ENCODE measurements at places on chromosomes 16 and 17.

DNA sequence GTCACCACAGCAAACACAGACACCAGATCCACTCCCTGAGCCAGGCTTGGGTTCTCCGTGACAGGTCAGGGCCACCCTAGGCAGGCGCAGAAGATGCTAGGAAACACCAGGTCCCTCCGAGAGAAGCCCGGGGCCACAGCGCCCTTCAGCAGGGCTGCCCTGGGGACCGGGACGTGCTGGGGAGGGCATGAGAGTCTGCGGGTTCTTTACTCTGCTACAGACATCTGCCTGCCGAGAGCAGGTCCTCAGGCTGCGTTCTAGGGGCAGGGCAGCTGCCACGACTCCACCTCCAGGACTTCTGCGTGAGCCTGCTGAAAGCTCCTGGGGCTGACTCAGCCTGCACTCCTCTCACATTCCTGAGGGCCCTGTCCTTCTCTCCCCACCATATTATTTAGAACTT is 11.4 kb downstream of the MYLK3 start:
- no peak for DNase-seq

GRCh38 chr16:66576296-66576695 is 3.0 kb upstream of the CMTM2 start:
- no peak for DNase-seq

DNA sequence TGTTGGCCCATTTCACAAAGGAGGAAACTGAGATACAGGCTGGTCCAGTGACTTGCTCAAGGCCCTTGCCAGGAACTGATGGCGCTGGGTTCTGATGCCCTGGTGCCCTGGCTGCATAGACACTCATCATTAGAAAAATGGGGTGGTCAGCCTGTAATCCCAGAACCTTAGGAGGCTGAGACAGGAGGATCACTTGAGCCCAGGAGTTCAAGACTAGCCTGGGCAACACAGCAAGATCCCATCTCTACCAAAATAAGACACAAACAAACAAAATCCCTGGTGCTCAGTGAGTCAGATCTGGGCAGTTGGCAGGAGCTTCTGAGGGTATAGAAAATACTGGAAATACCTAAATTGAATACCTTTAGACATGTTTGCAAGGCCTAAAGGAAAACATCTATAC is 41.1 kb upstream of the KIFC3 start:
- DNase-seq: no peak

GRCh38 chr16:76614269-76614668 is 337.1 kb downstream of the CNTNAP4 start:
- DNase-seq: no peak

- DNase-seq: no peak
Observed at GRCh38 chr17:75271955-75272847, 1.2 kb upstream of the MIF4GD start.

GRCh38 chr17:49217651-49218413 is 7.3 kb downstream of the ABI3 start:
- peak; percentile 77 for DNase-seq

- no peak for DNase-seq
Observed at GRCh38 chr16:85984947-85985451, 86.0 kb downstream of the IRF8 start.

- no peak for DNase-seq
Observed at GRCh38 chr17:78172249-78173051, 4.1 kb downstream of the SYNGR2 start.

DNA sequence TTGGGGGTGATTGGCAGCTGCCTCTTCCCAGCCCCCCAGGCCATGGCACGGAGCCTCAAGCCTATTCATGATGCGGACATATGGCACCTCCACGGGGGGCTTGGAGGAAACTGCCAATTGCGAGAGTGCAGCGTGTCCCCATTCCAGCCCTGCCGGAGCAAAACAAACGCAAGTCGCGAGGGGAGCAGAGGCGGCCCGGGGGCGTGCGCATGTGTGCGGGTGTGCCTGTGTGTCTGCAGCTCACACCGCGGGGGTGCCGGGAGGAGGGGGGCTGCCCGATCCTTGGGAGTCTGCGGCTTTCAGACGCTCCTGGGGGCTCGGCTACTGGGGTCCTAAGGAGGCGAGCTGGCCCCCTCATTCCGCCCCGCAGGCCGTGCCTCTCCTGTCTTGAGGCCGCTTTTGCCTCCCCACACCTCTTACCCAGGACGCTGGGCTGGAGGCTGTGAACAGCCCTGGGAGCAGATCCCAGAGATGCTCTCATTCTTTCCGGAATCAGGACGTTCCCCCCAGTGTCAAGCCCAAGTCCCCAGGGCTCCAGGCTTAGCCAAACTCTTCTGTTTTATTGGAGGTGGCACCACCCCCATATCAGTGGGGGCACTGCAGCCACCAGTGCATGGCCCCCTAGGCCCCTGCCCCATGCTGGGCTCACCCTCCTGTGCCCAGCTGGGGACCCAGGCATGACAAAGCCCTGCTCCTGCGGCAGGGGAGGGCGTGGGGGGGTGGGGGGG is 29.1 kb downstream of the ENDOV start:
- no peak for DNase-seq

DNA sequence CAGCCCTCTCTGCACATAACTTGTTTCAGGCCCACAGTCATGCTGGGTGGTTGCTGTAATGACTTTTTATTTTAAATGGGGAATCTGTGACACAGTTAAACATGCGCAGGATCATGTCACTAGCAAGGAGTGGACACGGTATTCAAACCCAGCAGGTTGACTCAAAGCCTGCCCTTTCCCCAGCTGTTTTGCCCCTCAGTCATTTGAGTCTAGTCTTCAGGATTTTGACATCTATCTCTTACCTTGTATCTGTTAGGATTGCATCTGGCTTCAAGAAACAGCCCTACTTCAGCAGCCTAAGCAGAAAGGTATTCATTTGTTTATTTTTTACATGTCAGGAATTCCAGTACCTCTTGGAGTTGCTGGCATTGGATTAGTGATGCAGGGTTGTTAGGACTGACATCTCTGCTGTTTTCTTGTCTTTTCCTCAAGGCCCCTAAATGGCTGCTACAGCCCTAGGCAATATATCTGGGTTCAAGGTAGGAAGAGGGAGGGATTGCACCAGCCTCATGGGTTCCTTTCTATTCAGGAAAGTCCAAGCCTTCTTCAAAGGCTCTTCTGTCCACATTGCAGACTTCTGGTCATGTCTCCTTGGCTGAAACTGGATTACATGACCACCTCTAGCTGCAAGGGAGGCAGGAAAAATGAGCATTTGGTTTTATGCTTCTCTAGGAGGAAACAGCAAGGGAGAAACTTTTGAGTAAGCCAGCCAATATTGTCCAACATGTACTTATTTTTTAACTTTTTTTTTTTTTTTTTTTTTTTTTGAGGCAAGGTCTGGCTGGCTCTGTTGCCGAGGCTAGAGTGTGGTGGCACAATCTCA is 22.8 kb downstream of the ABCC1 start:
- no peak for DNase-seq

- DNase-seq: no peak
Observed at GRCh38 chr16:2468725-2469398, 2.2 kb upstream of the NTN3 start.

DNA sequence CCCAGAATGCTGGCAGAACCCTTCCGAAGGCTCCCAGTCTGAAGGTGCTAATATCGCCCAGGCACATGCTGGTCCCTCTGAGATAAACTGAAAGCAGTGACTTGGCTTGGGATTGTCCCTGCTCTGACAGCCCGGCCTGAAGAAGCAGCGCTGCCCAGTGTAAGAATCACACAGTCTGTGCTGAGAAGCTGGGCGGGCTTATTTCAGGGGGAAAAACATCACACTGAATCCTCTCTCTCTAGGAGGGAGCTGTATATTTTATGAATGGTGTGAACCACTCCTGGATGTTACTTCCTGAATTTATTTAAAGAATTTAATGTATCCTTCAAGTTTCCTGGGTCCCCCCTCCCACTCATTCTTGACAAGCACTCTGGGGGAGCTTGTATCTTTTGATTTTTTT is 36.3 kb downstream of the GAS7 start:
- no peak for DNase-seq

- DNase-seq: no peak
Observed at GRCh38 chr17:77312786-77313599, 172.2 kb downstream of the SEC14L1 start.

- DNase-seq: no peak
Observed at GRCh38 chr17:50274142-50274896, at the start of gene TMEM92. Gene TMEM92, plus strand, starts transcription at chr17:50274466. Its CDS starts 36 bp downstream, at chr17:50274502.

DNA sequence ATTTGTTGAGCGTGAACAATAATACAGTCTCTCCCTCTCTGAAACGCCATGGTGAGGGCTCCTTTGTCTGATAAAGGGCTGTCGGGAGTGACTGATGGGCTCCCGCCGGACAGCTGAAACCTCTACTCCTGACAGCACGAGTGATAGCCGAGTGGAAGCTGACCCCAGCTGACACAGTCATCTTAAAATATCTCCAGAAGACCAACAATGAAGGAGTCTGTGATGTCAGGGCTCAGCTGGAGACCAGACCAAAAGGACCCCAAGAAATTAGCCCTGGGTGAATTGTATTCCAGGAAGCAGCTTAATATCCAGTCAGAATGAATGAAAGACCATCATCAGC is 22.4 kb downstream of the CCDC182 start:
- DNase-seq: no peak

- no peak for DNase-seq
Observed at GRCh38 chr17:58414596-58414997, 2.7 kb downstream of the RNF43 start.

DNA sequence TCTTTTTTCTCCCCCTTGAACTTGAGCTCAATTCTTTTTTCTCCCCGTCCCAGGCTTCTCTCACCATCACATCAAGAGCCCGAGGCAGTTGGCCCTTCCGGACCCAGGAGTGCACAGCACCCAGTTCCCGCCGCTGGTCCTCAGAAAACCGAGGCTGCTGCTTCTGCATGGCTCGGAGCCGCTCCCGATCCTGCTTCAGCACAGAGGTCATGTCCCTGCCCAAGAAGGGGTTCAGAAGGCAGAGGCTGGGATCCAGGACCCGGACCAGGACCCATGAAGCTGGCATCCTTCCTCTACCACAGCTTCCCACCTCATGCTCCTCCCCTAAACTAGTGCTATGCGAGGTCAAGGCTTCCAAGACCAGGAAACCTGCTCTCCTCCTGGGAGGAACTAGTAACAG is 10.5 kb downstream of the PER1 start:
- DNase-seq: no peak

GRCh38 chr17:80063830-80064585 is 27.6 kb downstream of the CCDC40 start:
- no peak for DNase-seq

DNA sequence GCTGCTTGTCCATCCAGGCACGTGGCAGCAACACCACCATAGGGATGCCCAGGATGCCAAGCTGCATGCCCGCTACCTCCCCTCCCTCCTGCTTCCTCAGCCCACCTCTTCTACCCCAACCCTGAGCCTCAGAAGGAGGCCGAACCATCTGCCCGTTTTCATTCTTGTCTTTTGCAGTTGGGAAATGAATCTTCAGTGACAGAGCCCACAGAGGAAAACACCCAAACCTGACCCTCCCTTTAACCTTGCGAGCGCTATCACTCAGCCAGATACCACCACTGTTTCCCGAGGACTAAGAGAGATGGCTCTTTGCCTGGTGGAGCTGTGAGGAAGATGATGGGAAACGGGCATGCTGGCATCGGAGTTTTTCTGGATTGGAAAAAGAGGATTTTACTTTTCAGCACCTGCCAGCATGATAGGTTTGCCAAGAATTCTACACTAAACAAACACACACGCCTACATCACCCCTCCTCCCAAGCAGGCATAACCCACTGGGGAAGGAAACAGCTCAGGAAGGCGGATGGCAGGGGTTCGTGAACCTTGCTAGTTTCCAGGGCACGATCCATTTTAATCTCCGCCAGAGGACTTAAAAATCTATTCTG is 457.4 kb downstream of the SLC39A11 start:
- no peak for DNase-seq

DNA sequence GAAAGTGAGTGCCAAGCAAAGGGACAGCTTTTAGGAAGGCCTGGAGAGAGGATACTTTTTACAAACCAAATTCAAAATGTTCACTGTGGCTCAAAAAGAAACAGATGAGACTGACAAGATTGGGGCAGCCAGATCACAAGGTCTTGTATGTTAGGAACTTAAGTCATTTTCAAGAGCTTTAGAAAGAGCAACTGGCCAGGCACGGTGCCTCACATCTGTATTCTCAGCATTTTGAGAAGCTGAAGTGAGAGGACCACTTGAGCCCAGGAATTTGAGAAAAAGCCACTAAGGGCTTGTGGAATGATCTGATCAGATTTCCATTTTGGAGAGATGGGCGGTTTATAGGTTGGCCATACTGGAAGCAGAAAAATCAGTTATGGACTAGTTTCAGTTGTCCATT is 17.2 kb downstream of the SPAG9 start:
- DNase-seq: no peak

GRCh38 chr16:11401161-11402050 is 56.1 kb downstream of the RMI2 start:
- no peak for DNase-seq

- no peak for DNase-seq
Observed at GRCh38 chr17:52636443-52636842, 477.9 kb upstream of the CA10 start.

DNA sequence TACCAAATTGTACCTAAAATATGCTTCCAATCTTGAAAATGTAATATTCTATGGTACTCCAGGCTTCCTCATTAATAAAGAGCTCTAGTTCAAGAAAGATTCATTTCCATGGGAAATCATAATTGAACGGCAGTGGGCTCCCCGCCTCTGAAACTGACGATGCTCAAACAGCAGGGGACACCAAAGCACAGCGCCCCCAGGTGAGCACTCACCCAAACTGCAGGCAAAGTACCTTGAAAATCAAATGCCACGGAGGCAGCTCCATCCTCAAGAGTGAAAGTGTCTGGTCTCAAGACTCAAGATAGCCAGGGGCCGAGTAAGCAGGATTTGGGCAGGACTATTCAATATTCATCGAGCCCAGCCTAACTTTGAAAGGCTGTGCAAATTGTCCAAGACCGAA is 217.4 kb upstream of the TNRC6C start:
- no peak for DNase-seq

DNA sequence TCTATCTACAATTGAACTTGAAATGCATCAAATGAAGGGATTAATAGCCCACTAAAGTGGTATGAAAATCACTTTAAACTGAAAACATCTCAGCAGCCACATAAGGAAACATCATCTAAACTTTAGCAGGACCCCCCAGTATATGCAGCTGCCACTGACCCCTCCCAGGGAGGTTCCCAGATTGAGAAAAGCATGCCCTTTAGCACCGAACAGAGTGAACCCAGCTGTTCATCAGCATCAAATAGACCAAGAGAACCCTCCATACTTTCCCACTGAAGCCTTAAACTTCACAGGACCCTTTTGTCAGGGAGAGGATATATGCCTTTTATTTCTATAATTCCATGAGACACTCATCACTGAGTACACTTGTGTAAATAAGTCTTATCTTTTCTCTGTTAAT is 44.6 kb downstream of the MYH10 start:
- no peak for DNase-seq

GRCh38 chr17:78000341-78000740 is 41.8 kb downstream of the TNRC6C start:
- no peak for DNase-seq

All from thymus (tissue), 14 donors.